ENCODE measurements at places on chromosomes 1 and 21.
A peak's percentile ranks its signal among the peaks of the same experiment; 100 is the strongest.

- ATAC-seq, result no peak
Measured at GRCh38 chr1:31364561-31365250, 8.2 kb downstream of the FABP3 start.

GRCh38 chr21:35206141-35207125, 157.3 kb upstream of the RUNX1 start:
- no peak for ATAC-seq

GRCh38 chr1:44543786-44544185, 130.5 kb downstream of the TMEM53 start:
- ATAC-seq, result no peak

DNA sequence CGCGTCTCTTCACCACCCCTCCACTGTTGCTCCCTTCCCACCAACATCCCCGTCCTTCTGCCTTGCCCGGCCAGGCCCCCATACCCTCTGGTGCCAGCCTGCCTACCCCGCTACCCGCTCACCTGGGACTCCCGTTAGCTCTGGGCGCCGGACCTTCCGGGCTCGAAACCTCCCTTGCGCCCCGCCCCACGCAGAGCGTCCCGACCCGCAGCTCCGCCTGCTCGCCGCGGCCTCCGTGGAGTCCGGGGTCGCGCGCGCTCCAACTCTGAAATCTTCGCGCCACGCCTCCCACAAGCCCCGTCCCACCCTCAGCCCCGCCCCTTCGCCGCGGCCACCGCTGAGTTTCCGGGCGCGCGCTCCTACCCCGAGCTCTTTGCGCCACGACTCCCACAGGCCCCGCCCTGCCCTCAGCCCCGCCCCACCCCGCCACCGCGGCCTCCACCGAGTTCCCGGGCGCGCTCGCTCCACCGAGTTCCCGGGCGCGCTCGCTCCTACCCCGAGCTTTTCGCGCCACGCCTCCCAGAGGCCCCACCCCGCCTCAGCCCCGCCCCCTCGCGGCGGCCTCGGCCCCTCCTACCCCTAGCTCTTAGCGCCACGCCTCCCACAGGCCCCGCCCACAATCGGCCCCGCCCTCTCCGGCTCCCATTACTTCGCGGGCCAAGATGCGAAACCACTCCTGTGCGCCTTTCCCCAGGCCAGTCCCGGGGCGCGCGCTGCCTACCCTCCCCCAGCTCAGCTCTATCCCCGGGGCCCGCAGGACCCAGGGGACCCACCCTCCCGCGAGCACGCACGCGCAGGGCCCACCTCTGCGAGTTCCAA, at the start of gene IFT25:
TSS of gene IFT25 (minus strand) at position 267 of the 819 bp plus-strand sequence. CDS start 5,617 bp downstream, outside the sequence.
- ATAC-seq, result peak; percentile 76

DNA sequence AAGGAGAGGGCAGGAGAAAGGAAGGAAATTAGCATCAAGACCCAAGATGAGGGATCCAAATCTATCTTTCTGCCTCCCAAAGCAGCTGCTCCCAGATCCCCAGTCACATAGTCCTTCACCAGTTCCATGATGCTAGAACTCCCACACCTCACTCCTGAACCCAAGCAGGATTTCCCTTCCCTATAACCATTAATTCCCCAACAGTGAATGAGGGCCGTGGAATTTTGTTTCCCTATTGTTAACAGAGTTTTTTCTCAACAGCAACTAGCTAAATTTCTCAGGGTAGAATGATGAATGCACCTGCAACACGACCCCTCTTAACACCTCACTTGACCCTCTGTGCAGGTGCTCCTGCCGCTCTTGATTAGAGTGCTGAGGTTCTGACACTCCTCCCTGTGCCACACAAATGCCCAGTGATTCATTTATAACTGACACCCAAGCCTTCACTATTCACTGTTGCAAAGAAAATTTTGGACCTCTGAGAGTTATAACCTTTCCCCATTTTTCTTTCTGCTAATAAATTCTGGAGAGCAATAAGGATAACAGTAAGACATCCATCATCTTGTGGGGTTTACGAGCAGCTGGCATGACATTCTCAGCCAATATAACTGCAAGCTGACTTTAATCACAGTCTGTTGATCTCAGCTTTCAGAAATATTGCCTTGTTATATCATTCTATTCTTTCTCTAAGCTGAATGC, 25.4 kb upstream of the NPL start:
- no peak for ATAC-seq

GRCh38 chr1:223811634-223812101, 34.1 kb downstream of the TP53BP2 start:
- no peak for ATAC-seq

- no peak for ATAC-seq
Measured at GRCh38 chr1:214549604-214550003, 1.8 kb downstream of the PTPN14 start.

DNA sequence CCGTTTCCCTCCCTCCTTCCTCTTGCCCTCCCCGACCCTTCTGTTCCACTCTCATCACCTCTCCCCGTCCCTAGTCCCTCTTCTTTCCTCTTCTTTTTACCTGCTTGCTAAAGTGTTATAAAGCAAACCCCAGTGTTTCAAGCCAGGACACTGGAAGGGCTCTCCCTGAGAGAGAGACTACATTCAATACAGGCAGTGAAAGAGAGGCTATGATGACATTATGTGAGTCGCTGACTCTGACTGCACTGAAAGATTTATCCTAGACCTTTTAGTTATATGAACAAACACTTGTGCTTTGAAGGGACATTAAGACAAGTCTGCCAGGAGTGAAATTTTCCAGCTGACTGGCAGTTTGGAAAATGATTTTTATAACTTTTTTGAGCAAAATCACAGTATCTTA, 155.7 kb downstream of the S1PR1 start:
- ATAC-seq, result no peak

DNA sequence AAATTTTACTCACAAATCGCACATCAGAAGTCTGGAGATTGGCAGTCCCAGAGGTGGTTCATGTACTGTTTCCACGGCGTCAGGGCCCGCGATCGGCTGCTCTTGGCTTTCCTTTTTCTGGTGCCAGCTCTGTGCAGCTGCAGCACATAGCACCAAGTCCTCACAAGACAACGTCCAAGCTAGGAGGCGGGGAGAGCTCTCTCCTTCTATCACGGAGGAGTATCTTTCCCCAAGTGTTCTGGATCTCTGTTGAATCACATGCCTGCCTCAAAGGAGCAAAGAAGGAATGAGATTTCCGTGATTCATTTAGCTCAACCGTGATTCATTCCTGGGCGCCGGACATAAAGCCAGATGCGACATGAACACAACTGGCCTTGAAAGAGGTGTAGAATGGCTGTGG, 25.5 kb downstream of the MT1HL1 start:
- no peak for ATAC-seq

DNA sequence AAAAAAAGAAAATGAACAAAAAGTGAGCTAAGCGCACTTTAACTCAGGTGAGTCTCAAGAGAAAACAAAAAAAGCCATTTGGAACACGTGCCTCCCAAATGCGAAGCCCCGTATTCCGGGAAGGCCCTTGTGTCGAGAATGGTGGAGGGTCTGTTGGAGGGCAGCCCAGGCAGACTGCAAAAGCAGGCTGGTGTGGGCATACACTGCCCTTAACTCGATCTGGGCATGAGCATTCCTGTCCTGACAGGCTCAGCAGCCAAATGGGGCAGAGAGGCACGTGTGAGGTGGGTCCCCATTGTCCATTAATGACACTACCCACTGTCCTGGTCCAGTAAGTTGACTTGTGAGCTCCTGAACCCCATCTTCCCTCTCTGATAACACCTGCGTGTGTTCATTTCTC, 57.7 kb downstream of the EVA1C start:
- no peak for ATAC-seq

GRCh38 chr21:38984568-38984967, 178.8 kb downstream of the ETS2 start:
- ATAC-seq, result no peak

- no peak for ATAC-seq
Measured at GRCh38 chr1:180675586-180675985, 43.8 kb downstream of the XPR1 start.
